ENCODE measurements at places on chromosomes 1 and 21. TPM values are rescaled to one million over a fixed set of nuclear protein-coding genes. Genes with fewer than 3 reads are reported as not detected.

GRCh38 chr1:235087906-235088305 is 40.7 kb downstream of the TOMM20 start:
- H3K27me3 ChIP-seq = no peaks in the 10 kb centered on the region
- no peaks in the 10 kb centered on the region for H3K36me3 ChIP-seq
- no peak for DNase-seq
- peaks cover 10% of the 10 kb centered on the region for H3K4me1 ChIP-seq

Gene MYBPH
- total RNA-seq = not detected

Gene TMPRSS2
- 113 TPM for total RNA-seq

DNA sequence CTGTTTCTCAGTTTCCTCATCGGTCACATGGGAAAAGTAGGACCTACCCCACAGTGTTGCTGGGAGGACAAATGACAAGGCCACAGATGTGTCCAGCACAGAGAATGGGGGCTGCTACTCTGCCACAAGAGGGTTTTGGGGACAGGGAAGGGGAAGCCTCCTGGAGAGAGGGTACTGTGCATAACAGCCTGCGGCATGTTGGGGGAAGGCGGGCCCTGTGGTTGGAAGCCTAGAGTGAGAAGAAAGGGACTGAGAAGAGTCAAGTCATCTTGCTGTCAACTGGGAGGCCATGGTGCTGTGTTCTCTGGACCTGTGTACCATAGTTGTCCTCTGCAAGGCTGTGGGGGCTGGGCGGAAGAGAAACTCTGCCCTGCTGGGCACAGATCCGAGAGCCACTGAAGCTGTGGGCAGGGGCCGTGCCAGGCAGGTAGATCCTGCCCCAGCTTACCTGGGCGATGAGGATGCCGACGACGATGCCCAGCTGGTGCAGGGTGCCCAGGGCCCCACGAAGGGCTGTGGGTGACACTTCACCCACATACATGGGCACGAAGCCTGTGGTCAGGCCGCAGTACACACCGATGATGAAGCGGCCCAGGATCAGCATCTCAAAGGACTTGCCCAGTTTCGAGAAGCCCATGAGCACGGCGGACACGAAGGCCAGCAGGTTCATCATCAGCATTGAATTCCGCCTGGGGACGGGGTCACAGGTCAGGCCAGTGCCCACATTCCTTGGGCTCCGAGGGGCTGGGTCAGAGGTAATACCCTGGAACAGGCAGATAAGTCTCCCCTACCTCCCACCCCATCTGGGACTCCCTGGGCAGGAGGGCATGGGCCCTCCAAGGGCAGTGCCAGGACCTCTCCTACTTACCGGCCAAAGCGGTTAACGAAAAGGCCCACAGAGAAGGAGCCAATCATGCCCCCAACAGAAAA is 28.2 kb downstream of the SLC2A1 start:
- no peaks in the 10 kb centered on the region for H3K36me3 ChIP-seq
- H3K27ac ChIP-seq = no peak overlapping the region
- peaks cover 14% of the 10 kb centered on the region for H3K4me1 ChIP-seq
- no peak for DNase-seq

Gene ECM1
- 1.0 TPM for total RNA-seq

Gene S100A7
- not detected for total RNA-seq

Gene SELP
- 0.27 TPM for total RNA-seq

DNA sequence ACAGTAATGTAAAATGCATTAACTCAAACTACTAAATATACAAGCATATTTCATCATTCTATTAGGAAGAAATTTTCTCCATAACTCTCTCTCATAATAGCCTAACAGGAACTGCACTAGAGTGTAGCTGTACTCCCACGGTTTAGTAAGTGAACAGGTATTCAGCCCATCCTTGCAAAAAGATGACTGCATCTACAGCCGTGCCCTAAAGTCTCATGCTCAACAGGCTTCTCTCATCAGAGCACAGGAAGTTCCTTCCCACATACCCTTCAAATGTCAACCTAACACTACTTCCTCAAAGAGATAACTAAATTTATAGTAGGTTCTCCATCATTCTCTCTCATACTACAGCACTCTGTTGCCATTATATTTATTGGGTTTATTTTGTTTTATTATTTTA is 251.6 kb downstream of the AKT3 start:
- H3K36me3 ChIP-seq = no peaks in the 10 kb centered on the region
- no peaks in the 10 kb centered on the region for H3K4me1 ChIP-seq
- H3K27ac ChIP-seq = no peak overlapping the region
- no peak overlapping the region for H3K4me3 ChIP-seq
- no peak for DNase-seq
- H3K27me3 ChIP-seq = no peaks in the 10 kb centered on the region

DNA sequence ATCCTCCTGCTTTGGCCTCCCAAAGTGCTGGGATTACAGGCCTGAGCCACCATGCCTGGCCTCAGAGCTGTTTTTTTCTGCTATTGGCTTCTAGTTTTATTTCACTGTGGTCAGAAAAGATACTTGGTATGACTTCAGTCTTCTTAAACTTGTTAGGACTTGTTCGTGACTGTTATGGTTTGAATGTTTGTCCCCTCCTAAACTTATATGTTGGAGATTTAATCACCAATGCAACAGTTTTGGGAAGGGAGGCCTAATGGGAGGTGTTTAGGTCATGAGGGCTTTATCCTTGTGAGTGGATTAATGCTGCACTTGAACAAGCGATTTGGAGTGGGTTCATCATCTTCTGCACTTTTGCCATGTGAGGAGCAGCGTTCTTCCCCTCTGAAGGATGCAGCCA is 24.5 kb upstream of the SOD1 start:
- no peak overlapping the region for H3K27ac ChIP-seq
- no peaks in the 10 kb centered on the region for H3K36me3 ChIP-seq
- no peaks in the 10 kb centered on the region for H3K27me3 ChIP-seq
- no peak overlapping the region for H3K4me3 ChIP-seq

DNA sequence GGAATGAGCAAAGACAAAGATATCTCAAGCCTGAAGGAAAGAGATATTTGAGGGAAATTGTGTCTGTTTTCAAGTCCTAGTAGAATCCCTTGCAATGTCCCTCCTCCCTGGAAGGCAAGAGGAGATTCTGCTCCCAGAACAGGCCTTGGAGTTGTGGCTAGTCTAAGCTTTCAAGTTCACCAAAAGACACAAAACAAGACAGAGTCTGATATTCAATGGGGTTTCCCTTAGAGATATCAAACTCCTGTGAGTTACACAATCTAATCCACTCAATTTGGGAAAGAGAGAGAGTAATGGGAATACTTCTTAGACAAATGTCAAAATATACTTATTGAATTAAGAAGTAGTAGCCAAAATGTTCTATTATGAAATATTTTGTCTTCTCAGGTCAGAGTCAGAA is 162.8 kb upstream of the ADAMTS5 start:
- H3K4me1 ChIP-seq = no peaks in the 10 kb centered on the region
- no peak overlapping the region for H3K4me3 ChIP-seq

DNA sequence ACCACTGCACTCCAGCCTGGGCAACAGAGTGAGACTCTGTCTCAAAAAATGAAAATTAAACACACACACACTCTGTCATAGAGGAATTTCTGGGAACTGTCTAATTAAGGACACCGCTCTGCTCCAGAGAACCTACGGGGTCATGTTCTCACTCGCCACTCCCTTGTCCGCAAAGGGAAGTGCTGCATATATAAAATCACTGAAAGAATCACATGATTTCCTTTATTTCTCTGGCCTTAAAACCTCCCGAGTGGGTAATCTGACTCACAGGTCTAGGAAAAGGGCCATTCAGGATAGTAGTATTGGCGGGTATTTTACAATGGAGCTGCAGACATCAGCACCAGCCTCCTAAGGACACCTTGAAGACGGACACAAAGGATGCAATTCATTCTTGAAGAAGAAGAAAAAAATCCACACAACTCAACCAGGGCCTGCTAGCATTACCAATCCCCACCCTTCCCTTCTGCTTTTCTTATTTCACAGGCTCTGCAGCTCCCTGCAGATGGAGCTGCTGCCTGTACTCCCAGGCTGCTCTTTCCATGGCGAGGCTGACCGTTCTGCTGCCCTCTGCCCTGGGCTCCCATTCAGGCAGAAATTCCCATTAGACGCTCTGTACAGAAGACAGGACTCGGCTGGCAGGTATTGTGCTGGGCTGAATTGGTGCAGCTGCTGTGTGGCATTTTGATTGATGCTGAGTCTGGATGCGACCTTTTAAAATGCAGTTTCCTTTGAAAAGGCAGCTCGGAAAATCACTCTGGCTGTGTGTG is 53.3 kb upstream of the FAM89A start:
- H3K36me3 ChIP-seq = no peaks in the 10 kb centered on the region
- H3K27ac ChIP-seq = no peak overlapping the region
- H3K4me1 ChIP-seq = no peaks in the 10 kb centered on the region
- H3K27me3 ChIP-seq = no peaks in the 10 kb centered on the region
- no peak for DNase-seq

DNA sequence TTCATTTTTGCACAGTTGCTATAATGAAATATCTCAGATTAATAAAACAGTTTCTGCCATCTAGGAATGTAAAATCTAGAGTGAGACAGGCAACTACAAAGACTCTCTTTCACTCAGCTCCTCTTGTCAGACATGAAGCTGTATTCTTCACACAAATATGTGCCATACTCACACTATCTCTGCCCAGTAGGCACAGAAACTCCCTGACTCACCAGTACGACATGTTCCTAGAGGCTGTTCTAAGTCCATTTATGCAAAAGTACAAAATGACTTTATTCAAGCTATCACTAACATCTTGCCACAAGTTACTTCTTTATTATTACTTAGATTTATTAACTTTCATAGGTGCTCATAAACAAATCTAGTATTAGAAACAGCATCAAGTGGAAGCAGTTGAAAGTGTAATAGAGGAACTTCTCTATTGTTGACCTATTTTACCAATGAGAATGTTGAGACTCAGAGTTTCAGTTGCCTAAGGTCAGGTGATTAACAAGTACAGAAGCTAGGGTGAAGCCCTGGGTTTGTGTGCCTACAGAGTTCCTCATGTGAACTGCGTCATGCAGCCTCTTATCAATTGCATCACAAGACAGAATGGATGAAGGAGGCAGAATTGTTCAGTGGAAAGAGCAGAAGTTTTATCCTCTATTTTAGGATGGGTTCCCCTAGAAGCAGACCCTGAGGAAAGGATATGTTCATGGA is 98.9 kb downstream of the RGS2 start:
- peak; percentile 17 for DNase-seq
- no peaks in the 10 kb centered on the region for H3K36me3 ChIP-seq
- H3K4me1 ChIP-seq = no peaks in the 10 kb centered on the region
- peak overlapping the region; percentile 80 for H3K27ac ChIP-seq
- H3K4me3 ChIP-seq = no peak overlapping the region
- H3K27me3 ChIP-seq = no peaks in the 10 kb centered on the region

Gene CADM3
- total RNA-seq = 0.36 TPM

- H3K4me1 ChIP-seq = peaks cover 7% of the 10 kb centered on the region
- no peaks in the 10 kb centered on the region for H3K36me3 ChIP-seq
- no peak overlapping the region for H3K4me3 ChIP-seq
- no peak overlapping the region for H3K27ac ChIP-seq
- DNase-seq = no peak
- no peaks in the 10 kb centered on the region for H3K27me3 ChIP-seq
Observed at GRCh38 chr1:19636065-19636464, 8.0 kb upstream of the NBL1 start.

Gene DPH2
- total RNA-seq = 31.5 TPM

DNA sequence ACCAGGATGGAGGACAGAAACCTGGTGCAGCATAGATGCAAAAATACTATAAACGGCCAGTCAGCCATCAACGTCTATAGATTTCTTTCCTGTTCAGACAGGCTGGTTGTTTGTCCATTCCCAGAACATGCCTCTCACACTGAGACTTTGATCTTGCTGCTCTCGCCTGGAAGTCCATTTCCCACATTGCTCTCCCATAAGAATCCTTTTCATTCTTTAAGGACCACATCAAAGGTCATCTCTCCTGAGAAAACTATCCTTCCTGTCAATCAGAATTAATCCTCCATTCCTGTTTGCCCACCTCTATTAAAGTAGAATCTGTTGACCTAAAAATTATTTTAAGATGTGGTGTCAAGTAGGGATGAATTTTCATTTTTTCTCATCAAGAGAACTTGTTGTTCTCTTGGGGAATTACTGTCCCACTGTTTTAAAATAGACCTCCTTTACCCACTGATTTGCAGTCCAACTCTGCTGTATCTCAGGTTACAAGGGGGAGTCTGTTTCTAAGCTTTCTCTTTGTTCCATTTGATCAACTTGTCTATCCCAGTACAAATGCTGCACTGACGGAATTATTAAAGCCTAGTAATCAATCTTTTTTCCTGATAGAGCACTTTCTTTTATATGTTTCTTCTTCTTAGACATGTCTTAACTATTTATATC is 172.7 kb downstream of the PATJ start:
- DNase-seq = no peak
- no peak overlapping the region for H3K27ac ChIP-seq
- H3K36me3 ChIP-seq = no peaks in the 10 kb centered on the region
- no peaks in the 10 kb centered on the region for H3K27me3 ChIP-seq
- no peak overlapping the region for H3K4me3 ChIP-seq

Gene LORICRIN
- not detected for total RNA-seq

DNA sequence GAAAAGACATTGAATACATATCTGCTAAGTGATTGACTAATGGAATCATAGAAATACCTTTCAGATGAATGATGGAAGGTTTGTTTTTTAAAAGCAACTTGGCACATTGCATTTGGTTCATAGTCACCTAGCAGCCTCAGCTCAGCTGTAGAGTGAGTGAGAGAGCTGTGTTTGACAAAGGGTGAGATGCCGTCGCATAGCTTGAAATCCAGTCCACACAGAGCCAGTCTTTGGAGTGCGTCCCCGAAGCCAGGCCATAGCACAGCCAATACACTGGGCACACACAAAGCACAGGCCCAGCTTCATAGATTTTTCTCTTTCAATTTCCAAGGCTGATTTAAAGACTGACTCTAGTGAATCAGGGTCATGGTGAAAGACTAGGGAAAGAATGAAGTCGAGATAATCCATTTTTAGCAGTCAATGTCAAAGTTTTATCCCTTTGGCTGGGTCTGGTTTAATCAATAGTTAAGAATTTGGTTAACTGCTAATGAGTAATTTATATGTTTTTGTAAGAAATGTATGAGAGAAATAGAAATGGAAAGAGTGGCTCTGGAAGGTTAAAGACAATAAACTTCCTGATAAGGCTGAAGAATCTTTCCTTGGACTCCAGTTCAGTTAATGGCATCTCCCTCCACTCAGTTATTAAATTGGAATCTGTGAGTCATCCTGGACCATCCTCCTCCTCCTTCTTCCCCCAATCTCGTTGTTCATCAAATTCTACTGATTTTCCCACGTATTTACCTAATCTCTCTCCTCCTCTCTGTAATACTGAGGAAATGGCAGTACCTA is 101.2 kb upstream of the IRF2BP2 start:
- H3K4me1 ChIP-seq = peaks cover 33% of the 10 kb centered on the region
- no peak overlapping the region for H3K4me3 ChIP-seq
- no peaks in the 10 kb centered on the region for H3K36me3 ChIP-seq
- no peak for DNase-seq

- H3K36me3 ChIP-seq = no peaks in the 10 kb centered on the region
- no peaks in the 10 kb centered on the region for H3K27me3 ChIP-seq
- H3K4me3 ChIP-seq = no peak overlapping the region
- peak overlapping the region; percentile 58 for H3K27ac ChIP-seq
Observed at GRCh38 chr1:91765293-91765692, 120.7 kb downstream of the TGFBR3 start.

All from hepatocyte (in vitro differentiated cells).